ENCODE measurements at places on chromosomes 16 and 17. TPM values are rescaled to one million over a fixed set of nuclear protein-coding genes. Genes with fewer than 3 reads are reported as not detected.

GRCh38 chr16:89241187-89242007 is 23.9 kb downstream of the ZNF778 start:
- peak; percentile 55 for DNase-seq

DNA sequence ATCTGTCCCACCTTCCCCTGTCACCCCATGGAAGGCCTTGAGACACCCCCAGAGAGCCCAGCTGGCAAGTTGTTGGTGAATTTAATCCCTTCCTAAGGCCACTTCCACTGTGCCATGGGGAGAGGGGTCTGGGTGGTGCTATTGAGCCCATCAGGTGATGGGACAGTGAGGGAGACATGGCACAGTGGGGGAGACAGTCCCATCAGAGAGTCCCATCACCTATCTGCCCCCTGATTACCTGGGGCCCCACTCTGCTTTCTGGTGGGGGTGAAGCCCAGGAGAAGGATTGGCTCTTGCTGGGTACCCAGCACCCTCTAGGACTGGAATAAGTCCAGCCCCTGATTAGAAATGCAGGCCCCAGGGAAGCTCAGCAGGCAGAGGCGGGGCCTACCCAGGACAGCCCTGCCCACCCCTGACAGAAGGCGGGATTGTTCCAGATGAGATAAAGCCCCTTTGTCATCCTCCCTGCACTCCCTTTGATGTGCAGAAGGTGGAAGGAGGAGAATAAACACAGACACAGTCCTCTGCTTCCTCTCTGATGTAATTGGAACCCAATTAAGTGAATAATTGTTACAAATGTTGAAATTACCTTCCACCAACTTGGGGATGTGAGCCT is 18.9 kb downstream of the TMEM132E start:
- no peak for DNase-seq

- no peak for DNase-seq
Observed at GRCh38 chr17:4969551-4970173, 2.0 kb upstream of the SPAG7 start.

- no peak for DNase-seq
Observed at GRCh38 chr17:4220655-4221054, 43.1 kb downstream of the ANKFY1 start.

The PRSS36 gene
- not detected for total RNA-seq

The CACNG1 gene
- not detected for total RNA-seq

The VAT1L gene
- not detected for total RNA-seq

The ZNF750 gene
- not detected for total RNA-seq

Measured in NCI-H460 (cell line).